ENCODE measurements at places on chromosomes 5 and 9.

GRCh38 chr5:174692982-174693422, 31.4 kb upstream of the MSX2 start:
- DNase-seq: no peak

- DNase-seq: no peak
These were observed 72.7 kb upstream of the RANBP3L start for GRCh38 chr5:36374266-36374862.

GRCh38 chr5:167968837-167969236, 322.6 kb upstream of the WWC1 start:
- no peak for DNase-seq

DNA sequence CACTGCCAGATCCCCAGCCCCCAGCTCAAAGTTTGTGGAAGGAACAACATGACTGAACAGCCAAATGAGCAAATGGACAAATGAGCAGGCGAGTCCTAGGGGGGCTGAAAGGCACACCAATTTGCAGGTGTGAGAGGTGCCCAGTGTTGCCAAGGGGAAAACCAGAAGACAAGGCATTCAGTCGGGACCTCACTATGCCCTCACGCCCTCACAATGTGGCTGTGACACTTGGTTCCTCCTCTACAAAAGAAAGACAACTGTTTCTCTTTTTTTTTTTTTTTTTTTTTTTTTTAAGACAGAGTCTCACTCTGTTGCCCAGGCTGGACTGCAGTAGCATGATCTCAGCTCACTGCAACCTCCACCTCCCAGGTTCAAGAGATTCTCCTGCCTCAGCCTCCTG, 28.0 kb downstream of the TNIP1 start:
- no peak for DNase-seq

- DNase-seq: no peak
These were observed 51.5 kb downstream of the FGF1 start for GRCh38 chr5:142634216-142635011.

DNA sequence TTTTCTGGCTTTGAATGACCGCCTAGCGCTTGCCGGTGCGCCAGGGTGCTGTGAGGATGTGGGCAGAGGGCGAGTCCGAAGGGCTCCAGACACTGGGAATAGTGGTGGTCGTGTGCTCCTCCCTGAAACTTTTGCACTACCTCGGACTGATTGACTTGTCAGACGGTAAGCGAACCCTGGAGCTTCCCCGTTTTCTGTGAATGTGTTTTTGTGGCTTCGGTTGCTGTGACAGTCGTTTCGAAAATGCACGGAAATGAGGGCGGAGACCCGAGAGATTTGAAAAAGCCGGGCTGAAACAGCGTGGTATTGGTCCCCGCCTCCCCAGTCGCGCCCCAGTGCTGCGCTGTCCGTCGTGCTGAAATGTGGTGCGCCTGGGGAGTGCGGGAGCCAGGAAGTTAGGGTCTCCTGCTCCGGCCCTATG, 102.5 kb upstream of the GABRP start:
- peak; percentile 71 for DNase-seq

DNA sequence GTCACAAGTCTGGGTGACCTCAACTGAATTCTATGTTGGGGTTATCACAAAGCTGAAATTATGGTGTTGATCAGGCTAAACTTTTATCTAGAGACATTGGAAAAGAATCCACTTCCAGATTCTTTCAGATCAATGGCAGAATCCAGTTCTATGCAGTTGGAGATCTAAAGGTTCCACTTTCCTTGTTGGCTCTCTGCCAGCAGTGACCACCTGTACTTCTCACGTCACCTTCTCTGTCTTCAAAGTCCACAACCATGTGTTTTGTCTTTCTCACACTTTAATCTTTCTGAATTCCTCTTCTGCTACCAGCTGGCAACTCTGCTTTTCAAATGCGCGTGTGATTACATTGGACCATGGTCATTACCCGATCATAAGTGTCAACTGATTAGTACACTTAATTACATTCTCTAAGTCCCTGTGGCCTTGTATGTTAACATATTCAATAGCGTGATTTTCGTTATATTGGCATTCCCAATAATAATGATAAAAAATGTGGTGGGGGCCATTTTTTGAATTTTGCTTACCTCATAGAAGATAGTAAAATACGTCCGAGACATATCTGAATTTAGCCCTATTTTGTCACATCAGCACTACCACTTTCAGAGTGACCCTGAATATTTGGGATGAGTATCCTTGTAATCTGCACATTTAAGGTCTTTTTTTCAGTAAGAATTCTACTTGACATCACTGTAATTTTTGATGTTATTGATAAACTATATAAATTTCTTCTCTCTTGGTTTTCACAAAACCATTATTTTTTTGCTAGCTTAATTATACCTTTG, 73.7 kb upstream of the PRDM9 start:
- no peak for DNase-seq

DNA sequence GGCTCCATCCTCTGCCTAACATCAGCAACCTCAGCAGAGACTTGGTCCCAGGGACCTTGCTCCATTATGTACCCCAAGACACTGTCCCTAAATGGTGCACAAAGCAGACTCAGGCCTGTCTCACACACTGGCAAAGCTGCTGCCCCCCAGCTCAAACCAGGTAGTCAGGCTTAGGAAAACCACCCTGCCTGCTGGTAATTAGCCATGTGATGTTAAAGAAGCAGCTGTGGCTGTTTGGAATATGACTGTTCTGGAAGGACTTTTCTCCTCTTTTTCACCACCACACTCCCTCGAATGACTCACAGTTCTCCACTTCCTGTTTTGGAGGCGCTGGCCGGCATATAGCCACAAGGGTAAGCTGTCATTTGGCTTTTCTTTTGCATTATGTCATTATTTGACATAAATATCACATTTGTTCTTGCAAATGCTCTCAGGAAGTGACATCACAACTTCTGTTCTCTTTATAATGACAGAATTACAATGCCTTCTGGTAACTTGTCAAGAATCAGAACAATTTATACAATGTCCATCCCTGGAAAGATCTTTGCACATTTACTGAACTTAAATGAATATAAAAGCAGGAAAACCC, 113.9 kb downstream of the SUSD1 start:
- DNase-seq: no peak

GRCh38 chr5:76787237-76787636, 31.6 kb upstream of the F2RL1 start:
- no peak for DNase-seq

DNA sequence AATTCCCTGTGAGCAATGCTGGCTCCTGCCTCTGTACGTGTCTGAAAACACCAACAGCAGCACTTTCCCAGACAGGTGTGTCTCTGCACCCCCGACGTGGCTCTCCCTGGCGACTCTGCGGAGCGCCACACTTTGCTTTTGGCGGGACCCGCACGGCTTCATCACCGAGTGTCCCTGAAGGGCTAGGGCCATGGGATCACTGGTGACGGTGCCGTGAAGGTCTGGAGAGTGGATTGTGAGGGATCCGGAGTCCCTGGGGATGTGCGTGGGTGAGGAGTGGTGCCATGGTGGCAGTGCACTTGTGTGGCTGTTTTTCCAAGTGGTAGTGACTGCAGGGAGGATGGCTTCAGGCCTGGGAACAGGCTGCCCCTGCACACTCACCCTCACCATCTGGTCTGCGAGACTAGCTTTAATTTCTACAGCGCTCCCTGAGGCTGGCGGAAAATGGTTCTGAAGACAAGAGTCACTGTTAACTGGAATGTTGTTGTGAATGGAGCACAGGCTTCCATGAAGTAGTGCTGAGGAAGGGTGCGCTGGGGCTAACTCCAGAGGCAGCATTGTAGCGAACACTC, 3.2 kb downstream of the NKD2 start:
- no peak for DNase-seq

DNA sequence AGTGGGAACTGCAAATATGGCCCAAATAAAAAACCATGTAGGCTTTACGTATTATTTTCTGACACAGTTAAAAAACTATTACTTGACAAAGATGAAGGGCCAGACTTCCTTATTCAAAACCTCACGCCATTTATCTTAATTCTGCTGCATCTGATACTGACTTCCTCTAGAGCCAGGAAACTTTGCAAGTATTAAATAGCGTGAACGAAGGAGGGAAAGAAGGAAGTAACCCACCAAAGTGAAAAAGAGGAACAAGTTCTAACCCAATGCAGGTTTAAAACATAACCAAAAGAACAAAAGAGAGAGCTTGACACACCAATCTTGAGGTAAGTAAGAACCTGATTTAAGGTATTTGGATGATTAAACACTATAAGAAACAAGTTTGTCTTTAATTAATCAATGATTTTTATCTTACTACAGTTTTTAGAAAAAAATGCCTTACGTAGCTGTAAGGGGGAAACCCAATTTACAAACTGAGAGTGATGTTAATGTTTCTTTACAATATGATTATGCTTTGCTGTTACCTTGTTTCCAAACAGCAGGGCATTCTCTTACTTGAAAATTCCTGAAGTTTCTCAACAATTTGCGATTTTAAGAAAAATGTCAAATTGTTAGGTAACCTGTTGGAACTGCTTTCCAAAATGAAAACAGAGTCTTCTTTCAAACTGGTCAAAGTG, at the start of gene GAPT:
Gene GAPT (plus strand): TSS at position 220 of the 677 bp plus-strand sequence. CDS start 3,102 bp downstream, outside the sequence.
- no peak for DNase-seq

Measured in progenitor cell of endocrine pancreas (in vitro differentiated cells).